Activated CD8-positive, alpha-beta memory T cell treated with anti-CD3 and anti-CD28 coated beads for 1 hour (primary cell): ENCODE measurements at places on chromosomes 2 and 18.
A peak's percentile ranks its signal among the peaks of the same experiment; 100 is the strongest.

- no peak for DNase-seq
Measured at GRCh38 chr2:126831234-126832005, 67.3 kb upstream of the TEX51 start.

GRCh38 chr2:200985799-200986198 lies 22.3 kb upstream of the ORC2 start:
- no peak for DNase-seq

GRCh38 chr18:32086881-32087280 lies 4.8 kb upstream of the RNF138 start:
- DNase-seq, result no peak

- no peak for DNase-seq
Measured at GRCh38 chr18:26436176-26437051, 111.9 kb downstream of the KCTD1 start.

DNA sequence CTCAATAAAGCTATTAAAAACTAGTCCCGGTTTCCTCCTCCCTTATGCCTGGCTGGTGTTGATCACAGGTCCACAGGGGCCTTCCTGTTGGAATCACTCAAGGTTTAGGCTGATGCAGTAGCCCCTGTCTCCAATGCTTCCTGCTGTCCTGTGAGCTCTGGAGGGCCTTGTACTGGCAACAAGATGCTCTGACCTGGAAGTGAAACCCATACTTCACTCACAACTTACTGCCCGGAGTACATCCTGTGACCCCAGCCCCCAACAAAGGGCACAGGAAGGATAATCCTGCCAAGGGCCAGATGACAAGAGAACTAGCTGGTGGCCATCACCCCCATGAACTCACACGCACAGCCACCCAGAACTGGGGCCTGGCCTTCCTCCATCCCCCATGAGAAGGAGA lies 50.3 kb downstream of the ZBTB7C start:
- no peak for DNase-seq

GRCh38 chr2:105544591-105545377 lies 145.9 kb upstream of the FHL2 start:
- no peak for DNase-seq

DNA sequence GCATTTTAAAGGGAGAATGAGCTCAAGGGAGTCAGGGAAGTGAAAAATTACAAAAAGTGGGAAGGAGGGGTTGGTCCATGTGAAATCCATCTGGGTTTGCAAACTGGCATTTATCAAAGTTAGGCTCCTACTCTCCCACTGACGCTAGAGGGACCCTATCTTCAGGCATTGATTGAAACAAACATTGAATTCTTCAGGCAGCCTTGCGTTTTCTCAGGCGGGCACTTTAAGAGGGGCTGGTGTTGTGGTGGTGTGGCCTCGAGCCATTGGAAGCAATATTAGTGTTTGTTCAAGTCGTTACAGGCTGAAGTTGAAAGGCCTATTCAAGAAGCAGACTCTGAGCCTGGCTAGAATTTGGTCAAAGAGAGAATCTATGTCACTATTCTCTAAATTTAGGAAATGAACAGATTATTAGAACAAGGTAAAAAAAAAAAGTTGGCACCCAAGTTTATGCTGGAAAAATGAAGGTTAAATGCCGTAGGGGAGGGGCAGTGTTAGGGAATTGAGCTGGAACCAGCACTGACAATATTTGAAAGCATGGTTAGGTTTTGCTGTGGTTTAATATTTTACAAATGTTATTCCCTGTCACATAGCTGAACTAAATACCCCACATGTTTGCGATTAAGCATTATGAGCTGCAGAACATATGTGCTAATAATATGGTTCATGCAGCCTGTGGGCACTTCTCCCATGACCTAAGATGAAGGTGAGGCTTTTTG lies 36.8 kb downstream of the STON1 start:
- DNase-seq, result no peak

- no peak for DNase-seq
Measured at GRCh38 chr2:136291871-136292270, 173.9 kb upstream of the CXCR4 start.

- no peak for DNase-seq
Measured at GRCh38 chr2:238601433-238602222, 174.9 kb downstream of the ASB1 start.

- no peak for DNase-seq
Measured at GRCh38 chr2:8355102-8355859, 326.6 kb upstream of the ID2 start.

- peak; percentile 52 for DNase-seq
Measured at GRCh38 chr2:190408538-190409271, 550 bp downstream of the MFSD6 start.

DNA sequence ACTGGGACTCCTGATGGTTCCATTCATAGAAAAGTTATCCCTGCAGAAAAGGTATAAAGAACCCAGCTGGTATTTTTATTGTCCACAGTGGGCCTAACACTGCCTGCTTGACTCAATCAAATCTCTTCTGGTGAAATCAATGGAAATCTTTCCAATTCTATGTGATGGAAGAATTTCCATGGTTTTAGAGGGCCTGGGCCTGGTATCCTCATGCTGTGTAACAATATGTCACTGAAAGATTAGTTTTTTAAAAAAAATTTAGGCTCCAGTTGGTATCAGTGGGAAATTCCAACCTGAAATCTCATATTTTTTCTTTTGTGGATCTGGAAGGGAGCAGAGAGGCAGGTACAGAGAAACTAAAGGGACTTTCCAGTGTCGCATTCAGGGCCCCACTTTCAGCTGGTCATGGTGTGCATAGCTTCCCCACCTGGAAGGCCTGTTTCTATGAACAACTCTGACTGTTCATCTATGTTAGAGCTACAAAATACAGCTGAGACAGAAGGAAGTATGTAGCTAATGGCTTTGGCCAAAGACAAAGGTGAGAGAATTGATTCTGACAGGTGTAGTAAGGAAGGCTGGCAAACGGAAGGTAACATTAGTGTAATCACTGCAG lies 20.9 kb downstream of the NEB start:
- no peak for DNase-seq

GRCh38 chr2:202612145-202612544 lies 22.6 kb upstream of the FAM117B start:
- no peak for DNase-seq

- DNase-seq, result no peak
Measured at GRCh38 chr2:156896294-156896693, 361.2 kb upstream of the GALNT5 start.

DNA sequence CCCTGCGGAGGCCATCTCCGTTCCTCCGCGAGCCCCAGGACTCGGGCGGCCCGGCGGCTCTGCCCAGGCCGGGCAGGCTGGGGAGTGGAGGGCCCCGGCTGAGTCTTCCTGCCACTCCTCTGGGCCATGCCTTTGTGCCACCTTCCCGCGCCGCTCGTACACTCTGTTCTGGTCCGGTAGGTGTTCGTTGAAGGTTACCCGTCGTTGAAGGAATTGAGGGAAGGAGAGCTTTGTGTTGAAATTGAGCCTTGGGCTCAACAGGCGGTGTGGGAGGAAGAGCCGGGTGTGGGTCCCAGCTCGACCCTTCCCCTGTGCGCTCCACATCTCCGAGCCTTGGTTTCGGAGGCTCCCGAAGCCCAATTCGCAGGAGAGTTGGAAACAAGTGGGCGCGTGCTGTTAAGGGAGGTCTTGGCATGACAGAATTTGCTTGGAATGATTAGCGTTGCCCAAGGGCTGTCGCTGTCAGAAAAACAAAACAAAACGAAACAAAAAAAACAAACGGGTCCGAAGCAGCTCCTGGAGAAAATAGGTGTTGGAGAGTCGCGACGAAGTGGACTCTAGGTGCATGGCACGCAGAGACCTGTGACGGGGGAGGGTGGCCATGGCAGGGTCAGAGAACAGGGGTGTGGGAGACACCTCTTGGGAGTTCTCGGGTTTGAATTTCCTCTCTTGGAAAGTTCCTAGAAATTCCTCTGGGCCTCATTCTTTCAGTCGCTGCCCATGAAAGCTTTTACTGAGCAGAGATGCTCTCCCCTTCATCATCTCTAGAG lies 1.2 kb upstream of the MZT2A start:
- DNase-seq, result no peak

DNA sequence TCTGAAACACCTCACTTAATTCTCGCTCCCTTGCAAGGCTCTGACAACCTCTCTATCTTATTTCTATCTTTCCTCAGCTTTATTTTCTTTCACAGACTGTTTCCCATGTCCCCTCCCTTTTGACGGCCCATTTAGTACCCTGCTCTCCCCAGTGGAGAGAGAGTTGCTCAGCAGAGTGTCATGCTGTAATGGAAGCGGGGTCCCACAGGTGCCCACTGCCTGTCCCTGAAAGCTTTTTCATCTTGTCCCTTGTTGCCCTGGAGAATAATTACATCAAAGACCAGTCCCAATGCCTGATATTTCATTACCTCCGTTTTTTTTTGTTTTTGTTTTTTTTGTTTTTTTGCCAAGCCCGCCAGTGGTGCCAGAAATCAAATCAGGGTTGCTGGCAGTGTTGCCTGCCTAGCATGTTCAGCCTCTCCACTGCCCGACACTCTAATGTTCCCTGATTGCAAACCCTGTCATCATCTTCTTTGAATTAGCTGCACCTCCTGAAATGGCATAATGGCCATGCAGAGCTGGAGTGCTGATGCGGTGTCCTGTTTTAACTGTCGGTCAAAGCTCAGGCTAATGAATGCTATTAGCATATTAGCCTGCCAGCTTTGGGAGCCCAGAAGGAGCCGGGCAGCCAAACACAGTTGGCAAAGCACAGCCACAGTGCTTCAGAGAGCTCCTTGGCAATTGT lies 71.2 kb upstream of the CAVIN2 start:
- DNase-seq, result no peak

DNA sequence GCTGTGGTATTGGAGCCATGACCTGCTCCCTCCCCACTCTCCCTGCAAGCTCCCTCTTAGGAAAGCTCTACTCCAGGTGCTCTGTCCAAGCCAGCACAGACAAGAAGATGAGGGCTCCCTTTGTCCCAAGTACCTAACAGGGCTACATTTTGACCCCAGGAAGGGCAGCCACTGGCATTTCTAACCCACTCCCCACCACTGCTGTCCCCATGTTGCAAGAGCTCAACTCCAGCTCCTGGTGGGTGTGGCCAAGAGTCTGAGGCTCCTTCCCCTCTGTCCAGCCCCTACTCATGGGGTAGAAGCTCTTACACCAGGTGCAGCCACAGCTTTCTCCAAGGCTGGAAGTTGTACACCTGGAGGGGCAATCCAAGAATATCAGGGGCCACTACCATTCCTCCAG lies 127.0 kb upstream of the NPAS2 start:
- DNase-seq, result no peak

DNA sequence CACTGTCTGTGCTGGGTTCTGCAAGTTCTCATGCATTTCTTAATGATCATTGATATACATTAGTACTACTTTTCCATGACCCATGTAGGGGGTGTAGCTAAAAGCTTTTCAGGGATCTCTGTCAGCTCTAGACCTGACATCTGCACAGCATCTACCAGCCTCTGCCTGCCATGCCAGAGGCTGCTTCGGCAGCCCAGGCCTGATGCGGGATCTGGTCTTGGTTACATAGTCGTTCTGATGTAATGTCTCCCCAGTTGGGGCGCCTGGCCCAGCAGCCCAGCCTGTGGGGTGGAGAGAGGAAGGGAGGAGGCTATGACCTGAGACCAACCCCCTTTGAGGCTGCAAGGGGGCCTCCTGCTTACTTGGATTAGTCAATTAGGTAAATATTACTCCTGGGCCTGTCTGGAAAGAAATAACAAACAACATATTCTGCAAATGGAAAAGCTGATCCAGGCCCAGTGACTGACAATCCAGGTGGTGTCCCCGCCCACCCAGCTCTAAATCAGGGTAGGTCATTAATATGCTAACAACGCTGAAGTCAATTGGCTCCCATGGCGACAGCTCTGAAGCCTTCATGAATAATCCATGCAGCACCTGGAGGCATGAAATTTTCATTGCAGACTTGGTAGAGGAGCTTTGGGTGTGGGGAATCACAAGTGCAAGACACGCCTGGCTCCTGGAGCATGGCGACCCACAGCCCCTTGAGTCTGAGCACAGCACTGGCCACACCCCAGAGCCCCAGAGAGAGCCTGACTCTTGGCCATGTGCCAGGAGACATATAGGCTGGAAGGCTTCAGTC lies 575.3 kb downstream of the CMPK2 start:
- DNase-seq, result no peak

DNA sequence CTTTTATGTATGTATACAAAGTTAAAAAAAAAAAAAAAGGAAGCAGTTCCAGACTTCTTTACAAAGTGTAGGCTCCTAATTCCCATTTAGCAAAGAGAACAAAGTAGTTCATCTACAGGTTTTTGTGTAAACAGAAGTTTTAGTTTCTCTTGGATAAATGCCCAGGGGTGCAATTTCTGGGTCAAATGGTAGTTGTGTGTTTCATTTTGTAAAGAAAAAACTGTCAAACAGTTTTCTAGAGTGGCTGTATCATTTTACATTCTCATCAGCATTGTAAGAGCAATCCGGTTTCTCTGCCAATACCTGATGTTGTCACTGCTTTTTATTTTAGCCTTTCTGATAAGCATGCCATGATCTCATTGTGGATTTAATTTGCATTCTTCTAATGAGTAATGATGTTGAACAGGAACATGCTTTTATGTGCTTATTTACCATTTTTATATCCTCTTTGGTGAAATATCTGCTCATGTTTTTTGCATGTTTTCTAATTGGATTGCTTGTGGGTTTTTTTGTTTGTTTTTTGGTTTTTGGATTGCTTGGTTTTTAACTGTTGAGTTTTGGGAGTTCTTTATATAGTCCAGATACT lies 16.6 kb upstream of the PSME4 start:
- no peak for DNase-seq

DNA sequence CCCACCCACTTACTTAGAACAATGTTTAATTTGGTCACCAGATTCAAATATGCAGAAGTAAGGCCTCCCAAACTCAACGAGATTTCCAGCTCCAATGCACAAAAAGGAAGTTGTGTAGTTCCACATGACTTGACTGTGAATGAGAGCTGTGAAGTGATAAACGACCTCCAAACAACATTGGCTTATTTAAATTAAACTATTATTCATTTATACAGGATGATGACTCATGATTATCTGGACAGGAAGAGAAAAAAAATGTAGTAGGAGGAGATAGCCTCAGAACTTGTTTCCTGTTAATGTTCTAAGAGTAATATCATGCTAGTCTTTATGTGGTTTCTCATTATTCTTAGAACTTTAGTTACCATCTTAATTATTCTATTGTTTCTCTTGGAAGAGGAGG lies 237.3 kb downstream of the C1D start:
- DNase-seq, result no peak

DNA sequence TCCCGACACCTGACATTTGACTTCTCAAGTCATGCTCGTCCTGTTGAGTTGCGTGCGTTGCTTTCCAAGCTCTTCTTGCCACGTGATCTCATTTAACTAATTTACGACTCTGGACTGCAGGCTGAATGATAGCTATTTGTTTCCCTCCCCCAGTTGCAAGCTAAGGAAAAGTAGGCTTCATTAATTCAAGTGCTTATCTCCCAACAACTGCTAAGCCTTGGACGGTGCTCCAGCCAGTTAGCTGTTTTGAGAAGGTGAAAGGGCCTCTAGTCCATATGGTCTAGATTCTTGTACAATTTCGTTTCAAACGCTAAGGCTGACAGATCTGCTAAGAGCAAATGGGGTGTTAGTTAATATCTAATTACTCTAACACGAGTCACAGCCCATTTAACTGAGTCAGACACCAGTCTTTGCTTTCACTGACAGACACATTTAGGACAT lies 21.1 kb downstream of the GPR45 start:
- DNase-seq, result no peak
